Spinal cord (tissue), 10 donors: ENCODE measurements at places on chromosomes 2 and 18. TPM values are rescaled to one million over a fixed set of nuclear protein-coding genes. Genes with fewer than 3 reads are reported as not detected.

GRCh38 chr2:210503001-210503623 lies 26.6 kb upstream of the LANCL1 start:
- peak; percentile 57 for DNase-seq

DNA sequence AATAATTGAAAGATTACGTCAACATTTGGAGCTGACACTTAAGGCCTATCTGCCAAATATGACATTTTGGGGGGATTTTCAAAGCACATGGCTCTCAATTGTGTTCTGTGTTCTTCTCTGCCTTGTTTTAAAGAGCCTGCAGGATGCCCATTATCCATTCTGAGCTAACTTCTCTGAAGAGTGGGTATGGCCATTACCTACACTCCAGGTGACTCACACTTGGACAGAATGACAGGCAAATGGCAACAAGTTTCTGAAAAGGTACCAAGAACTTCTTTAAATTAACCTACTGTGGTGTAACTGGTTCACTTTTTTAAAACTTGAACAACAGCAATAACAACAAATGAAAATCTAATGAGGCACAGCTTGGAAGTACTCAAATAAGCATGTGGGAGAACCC lies 834.9 kb upstream of the SLC39A10 start:
- DNase-seq = no peak

DNA sequence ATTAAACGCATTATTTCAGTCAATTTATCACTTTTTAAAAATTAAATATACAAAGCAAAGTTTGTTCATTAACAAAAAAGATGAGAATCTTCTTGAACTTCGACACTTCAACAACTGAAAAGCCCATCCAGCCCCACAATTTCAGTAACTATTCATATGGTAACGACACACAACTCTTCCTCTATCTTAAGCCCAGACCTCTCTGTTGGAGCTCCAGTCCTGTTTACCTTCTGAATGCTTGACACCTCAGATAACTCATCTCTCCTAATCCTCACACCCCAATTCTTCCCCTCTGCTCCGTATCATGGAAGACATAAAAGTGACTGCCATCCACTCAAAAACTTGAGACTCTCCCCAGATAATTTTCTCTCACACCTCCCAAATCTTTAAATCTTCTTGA lies 12.6 kb downstream of the USP37 start:
- no peak for DNase-seq

DNA sequence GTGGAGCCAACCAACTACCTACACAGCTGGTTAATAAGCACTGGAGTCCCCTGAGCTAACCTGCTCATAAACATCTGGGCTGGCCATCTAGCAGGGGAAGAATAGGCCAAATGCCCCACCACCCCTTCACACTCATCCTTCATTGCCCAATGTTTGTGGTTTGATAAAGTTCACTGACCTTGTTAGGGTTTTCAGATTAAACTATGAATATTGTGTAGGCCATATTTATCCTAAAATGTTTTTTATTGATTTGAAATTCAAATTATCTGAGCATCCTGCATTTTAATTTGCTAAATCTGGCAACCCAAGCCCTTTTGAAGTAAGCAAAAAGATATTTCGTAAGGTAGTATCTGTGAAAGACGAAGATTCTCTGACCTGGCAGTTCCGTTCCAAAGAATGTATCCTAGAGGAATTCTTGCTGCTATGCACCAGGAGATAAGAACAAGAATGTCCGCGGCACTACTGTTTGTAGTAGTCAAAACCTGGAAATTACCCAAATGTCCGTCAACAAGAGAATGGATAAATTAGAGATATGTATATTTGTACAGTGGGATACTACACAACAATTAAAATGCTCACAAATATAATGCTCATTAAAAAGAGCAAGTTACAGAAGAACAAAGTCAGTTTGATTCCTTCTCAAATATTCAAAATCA lies 5.8 kb upstream of the TLK1 start:
- DNase-seq = no peak

- DNase-seq = no peak
Observed at GRCh38 chr18:26453386-26453901, 94.9 kb downstream of the KCTD1 start.

GRCh38 chr2:125167152-125167551 lies 1142.1 kb downstream of the CNTNAP5 start:
- no peak for DNase-seq

DNA sequence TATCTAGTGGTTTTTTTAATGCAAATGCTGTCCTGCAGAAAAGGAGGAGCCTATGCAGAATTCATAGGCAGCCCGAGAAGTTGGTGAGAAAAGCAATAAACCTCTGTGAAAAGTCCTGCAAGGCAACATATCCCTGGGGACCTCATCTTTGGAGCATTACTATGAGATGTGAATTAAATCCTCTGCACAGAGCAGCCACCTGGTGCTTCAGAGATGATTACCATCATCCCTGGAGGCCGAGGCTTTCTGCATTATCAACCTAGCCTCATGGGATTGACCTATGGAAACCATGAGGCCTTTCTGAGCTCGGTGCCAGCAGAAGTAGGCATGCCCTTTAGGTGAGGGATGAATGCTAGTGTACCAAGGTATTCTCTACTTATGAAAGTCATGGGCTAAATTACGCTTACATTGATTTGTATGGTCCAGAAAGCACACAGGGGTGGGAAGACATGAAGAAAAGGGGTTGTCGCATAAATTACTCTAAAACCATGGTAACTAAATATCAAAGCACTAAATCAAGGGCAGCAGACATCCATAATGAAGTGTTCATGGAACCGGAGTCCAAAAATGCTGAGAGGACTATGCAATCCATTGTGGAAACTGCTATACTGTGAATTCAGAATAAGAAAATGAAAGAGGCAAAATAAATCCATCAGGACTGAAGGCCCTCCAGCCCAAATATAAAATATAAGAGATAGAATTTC lies 623.5 kb upstream of the DDX18 start:
- no peak for DNase-seq

DNA sequence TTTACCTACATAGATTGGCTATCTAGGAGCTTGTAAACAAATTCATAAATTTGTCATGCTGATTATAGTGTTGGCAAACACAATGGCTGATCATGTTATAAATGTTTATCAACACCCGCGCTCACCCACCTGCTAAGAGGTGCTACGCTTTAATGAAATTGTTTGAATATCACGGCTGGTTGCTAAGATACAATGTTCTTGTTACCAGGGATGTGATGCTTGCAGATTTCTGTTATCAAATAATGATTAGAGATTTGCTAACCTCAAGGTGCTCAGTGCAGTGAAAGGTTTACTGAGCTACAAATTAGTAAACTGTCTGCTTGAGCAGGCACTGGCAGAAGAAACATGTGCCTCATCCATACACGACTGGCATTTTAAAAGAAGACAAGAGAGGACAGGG lies 160.0 kb upstream of the ZEB2 start:
- DNase-seq = peak; percentile 11

- DNase-seq = no peak
Observed at GRCh38 chr2:70330476-70330875, 28.6 kb upstream of the FAM136A start.

DNA sequence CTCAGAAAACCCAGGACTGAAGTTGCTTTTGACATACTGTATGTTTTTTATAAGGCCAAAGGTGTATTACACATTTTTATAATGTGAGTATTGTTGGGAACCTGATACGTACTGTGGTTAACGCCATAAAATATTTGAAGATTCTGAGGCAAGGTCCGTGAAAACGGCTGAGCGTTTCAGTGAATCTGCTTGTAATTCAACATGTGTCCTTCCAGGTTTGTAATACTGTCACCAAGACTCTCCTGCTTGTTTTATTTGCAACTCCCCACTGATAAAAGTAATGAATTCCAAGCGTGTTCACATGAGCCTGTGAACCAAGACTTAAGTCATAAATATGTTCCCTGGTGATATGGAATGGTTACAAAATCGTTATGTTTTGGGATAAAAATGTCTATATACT lies 23.9 kb upstream of the FRZB start:
- DNase-seq = no peak

DNA sequence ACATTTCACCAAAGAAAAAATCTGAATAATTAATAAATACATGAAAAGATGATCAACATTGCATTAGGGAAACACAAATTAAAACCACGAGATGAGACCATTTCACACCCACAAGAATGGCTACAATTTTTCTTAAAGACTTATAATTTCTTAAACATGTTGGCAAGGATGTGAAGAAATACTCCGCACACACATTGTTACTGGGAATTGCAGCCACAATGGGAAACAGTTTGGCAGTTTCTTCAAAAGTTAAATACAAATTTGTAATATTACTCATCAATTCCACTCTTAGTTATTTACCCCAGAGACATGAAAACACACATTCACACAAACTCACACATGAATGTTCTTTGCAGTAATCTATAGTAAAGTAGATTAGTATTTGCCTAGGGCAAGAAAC lies 363.3 kb upstream of the SMIM21 start:
- DNase-seq = no peak

- no peak for DNase-seq
Observed at GRCh38 chr2:79993144-79993543, 311.4 kb downstream of the LRRTM1 start.

- no peak for DNase-seq
Observed at GRCh38 chr18:13895505-13896033, 19.8 kb downstream of the MC2R start.

DNA sequence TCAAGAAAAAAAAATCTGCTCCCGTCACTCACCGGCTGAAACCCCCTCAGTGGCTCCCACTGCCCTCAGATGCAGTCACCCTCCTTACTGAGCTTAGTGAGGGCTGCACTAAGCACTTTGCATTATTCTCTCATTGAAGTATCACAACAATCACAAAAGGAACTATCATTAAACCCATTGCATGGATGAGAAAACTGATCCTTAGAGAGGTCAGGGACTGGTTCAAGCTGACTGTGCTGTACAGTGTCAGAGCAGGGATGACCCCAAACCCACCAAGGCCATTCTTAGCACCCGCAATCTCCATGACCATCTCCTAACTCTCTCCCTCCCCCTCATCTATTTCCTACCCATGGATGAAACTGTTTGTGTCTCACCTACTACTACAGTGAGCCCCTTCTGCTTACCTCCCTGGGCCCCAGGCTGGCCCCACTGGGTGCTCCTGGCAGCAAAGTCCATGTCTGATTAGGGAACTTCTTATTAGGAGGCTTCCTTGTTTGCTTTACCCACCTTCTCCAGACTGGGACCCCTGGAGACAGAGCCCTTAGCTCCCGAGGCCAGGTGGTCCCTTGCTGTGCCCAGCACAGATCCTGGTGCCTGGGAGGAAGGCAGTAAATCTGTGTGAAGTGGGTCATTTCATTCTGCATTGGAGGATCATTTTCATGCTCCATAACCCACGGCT lies 139.3 kb upstream of the ID2 start:
- DNase-seq = no peak

GRCh38 chr2:149008381-149008780 lies 30.1 kb upstream of the LYPD6B start:
- DNase-seq = no peak

DNA sequence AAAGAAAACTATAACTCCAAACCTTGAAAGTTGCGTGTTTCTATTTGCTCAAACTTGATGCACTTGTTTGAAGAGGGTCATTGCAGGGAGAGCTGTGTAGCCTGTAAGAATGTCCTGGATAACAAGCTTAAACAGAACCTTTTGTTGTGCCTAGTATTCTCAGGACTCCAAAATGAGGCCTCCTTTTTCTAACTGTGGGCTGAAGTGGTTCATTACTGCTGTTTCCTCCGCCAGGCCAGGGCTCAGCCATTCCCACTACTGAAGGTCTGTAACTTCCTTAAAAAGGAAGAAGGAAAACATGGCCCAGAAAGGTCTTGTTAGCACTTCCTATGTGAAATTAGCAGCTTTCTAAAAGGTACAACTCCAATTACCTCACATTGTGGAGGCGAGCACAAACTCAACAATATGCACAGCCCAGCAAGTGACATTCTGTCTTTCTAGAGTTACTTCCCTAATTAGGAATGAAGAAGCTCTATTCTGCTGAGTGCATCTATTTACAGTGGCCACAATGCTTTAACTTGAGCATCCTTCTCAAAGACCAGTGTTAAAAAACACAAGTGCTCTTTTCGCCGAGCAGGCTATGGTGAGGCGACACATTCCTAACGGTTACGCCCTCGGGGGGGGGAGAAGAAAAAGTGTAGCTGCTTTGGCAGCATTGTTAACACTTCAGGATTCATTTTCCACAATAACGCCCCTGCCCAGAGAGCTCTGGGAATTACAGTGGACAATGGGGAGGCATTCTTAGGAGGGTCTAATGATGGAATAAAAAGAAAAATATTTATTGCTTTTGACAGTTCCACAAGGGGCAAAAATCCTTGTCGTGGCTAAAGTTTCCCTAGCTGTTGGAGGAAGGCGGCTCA lies 136.9 kb upstream of the SIX3 start:
- DNase-seq = no peak

- no peak for DNase-seq
Observed at GRCh38 chr18:11577271-11578112, 31.9 kb upstream of the SLC35G4 start.

- no peak for DNase-seq
Observed at GRCh38 chr2:191298306-191298705, 53.1 kb downstream of the MYO1B start.

DNA sequence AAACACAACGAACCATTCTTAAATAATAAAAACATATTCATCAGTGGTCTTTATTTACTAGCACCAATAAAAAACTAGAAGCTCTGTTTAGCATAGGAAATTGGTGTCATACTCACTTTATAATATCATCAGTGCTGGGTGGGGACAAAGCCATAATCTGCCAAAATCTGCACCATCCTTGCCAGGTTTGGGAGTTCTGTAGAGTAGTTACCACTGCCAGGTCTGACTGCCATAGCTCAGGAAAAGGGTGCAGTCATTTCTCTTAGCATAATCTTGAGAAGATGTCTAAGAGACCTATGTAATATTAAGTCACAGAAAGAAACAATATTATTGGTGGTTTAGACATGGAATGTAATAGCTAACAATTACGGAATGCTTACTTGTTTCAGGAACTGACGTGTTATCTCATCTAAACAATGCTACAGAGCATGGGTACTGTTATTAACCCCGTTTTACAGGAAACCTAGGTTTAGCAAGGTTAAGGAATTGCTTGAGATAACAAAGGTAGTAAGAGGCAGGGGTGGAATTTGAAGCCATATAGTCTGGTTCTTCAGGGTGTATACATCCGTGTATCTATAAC lies 1.6 kb upstream of the MARCHF7 start:
- no peak for DNase-seq

The TRIM43 gene
- total RNA-seq = not detected

The CERKL gene
- 2.6 TPM for total RNA-seq

The ITGB6 gene
- 0.06 TPM for total RNA-seq

The MRO gene
- 20.9 TPM for total RNA-seq

The COLEC11 gene
- 31.1 TPM for total RNA-seq

The ASB18 gene
- 0.50 TPM for total RNA-seq

The GPR55 gene
- not detected for total RNA-seq

The CNRIP1 gene
- total RNA-seq = 55.9 TPM

The CAPN14 gene
- total RNA-seq = 0.28 TPM

The ASPRV1 gene
- 4.9 TPM for total RNA-seq

The RAMP1 gene
- 115 TPM for total RNA-seq

The RSAD2 gene
- 13.9 TPM for total RNA-seq

The CD8B2 gene
- 0.28 TPM for total RNA-seq

The GPR35 gene
- total RNA-seq = 2.6 TPM

The TLK1 gene
- 43.3 TPM for total RNA-seq
